EL (cell line): ENCODE measurements at places on chromosomes 5 and 9.

GRCh38 chr5:154444556-154445421 lies 1.0 kb upstream of the SAP30L start:
- DNase-seq, result peak; percentile 33

DNA sequence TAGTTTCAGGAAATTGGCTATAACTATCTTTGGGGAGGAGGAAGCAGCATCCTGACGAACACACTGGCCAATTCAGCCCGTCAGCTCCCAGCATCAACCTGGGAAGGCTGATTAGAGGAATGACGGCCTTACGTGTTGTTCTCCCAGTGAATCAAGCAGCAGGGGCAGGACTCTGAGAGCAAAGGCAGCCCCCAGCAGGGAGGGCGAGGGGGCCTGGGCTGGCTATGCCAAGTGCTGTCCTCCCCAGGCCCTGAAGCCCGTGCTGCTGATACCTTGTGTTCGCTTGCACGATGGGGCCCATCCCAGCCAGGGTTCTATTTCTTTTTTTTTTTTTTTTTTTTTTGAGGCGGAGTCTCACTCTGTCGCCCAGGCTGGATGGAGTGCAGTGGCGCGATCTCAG lies 254.1 kb downstream of the FSTL4 start:
- no peak for DNase-seq

- no peak for DNase-seq
Measured at GRCh38 chr5:55714339-55714738, 2.2 kb upstream of the SLC38A9 start.

DNA sequence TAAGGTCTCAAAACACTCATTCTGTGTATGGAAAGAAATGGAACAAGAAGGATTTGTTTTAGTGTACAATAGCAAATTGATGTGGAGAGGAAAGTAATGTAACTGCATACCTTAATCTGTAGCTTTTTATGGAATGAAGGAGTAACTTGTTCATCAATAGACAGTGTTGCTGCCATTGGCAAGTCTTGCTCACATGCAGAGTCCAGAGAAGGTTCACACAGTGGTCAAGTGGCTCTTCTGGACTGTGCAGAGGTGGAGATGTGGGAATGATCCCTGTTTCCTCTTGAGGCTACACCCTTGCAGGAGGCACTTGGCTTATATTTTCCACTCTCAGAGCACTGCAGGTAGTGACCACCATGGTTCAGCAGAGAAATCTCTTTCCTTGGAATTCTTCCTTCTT lies 132.9 kb upstream of the ANKH start:
- no peak for DNase-seq

- DNase-seq, result no peak
Measured at GRCh38 chr5:154342963-154343362, 102.8 kb upstream of the SAP30L start.

GRCh38 chr5:139652788-139653241 lies 4.7 kb downstream of the CXXC5 start:
- DNase-seq, result no peak

DNA sequence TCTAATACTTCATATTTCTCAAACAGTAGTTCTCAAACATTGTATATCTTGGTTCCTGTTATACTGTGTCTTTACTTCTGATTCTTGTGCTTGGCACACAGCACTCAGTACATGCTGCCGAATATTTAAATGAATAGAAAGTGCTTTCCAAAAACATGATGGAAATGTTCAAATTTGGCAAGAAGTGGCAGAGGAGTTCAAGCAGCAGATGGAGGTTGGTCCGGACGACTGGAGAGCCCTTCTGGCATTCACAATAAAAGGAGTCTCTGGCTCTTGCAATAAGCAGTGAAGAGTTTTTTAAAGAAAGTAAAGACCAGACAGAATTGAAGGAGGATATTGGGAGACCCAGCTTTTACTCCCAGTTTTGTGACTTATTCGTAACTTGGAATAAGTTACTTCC lies 36.3 kb downstream of the TSTD2 start:
- no peak for DNase-seq

- DNase-seq, result no peak
Measured at GRCh38 chr9:224582-225520, 10.2 kb downstream of the DOCK8 start.

- DNase-seq, result no peak
Measured at GRCh38 chr9:137416563-137417151, 6.3 kb downstream of the EXD3 start.

DNA sequence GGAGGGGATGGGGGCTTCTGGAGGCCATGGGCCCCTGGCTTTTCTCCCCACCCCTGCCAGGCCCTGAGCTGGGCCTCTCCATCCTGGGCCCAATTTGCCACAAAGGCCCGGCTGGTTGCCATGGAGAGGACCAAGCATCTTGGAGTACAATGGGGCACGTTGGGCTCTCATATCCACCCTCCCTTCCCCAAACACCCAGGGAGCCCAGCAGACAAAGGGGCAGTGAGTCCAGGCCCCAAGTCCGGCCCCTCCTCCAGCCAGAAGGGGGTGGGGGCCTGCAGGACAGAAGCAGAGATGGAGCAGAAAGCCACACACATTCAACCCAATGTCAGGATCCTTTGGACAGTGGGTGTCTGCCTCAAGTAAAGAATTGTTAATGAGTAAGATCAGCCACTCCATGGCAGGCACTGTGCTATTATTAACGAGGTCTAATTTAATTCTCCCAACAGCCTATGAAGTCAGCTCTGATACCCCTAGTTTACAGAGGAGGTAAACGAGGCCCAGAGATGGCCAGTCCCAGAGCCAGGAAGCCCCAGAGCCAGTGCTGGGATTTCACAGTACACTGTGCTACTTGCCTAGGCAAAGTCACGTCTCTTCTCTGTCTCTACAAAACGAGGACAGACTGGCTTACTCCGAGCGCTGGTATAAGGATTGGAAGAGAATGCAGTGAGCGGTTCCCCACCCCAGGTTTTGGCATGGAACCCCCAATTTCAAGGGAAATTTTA lies 2.3 kb downstream of the CRB2 start:
- DNase-seq, result no peak

GRCh38 chr9:125989090-125989501 lies 241.9 kb downstream of the PBX3 start:
- no peak for DNase-seq

- no peak for DNase-seq
Measured at GRCh38 chr5:113380807-113381326, 53.9 kb downstream of the TSSK1B start.

- no peak for DNase-seq
Measured at GRCh38 chr5:144105371-144105770, 65.1 kb downstream of the YIPF5 start.

DNA sequence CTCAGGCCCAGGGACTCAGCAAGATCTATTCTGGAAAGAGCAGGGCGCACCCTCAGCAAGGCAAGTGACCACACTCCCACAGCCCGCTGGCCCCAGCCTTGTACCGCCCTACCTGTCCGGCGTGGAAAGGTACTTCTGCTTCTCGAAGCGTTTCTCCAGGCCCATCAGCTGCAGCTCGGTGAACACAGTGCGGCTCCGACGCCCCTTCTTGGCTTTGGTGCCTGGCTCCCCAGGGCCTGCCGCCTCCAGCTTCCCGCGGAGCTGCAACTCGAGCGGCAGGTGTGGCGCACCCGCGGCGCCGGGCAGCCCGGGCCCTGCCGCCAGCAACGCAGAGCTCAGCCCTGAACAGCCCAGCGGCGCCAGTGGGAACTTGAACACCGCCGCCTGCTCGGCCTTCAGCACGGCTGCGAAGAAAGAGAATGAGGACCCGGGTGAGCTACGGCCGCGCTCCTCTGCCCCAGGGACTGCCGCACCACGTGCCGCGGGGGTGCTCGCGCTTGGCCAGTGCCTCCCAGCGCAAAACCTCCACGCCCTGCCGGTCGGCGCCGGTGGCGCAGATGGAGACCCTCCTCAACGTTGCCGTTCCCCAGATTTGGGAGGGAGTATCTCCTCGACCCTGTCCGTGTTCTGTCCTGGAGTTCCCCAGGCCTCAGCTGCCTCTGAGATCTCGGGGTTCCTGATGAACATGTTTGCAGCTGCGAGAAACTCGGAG lies 2.2 kb downstream of the BARX1 start:
- DNase-seq, result no peak

GRCh38 chr9:78707481-78707991 lies 410.6 kb downstream of the PSAT1 start:
- peak; percentile 87 for DNase-seq

GRCh38 chr9:5336688-5337087 lies 3.0 kb downstream of the RLN1 start:
- DNase-seq, result no peak

GRCh38 chr5:55540525-55540924 lies 5.8 kb upstream of the PLPP1 start:
- DNase-seq, result no peak

GRCh38 chr9:96168882-96169281 lies 133.1 kb downstream of the HSD17B3 start:
- no peak for DNase-seq

DNA sequence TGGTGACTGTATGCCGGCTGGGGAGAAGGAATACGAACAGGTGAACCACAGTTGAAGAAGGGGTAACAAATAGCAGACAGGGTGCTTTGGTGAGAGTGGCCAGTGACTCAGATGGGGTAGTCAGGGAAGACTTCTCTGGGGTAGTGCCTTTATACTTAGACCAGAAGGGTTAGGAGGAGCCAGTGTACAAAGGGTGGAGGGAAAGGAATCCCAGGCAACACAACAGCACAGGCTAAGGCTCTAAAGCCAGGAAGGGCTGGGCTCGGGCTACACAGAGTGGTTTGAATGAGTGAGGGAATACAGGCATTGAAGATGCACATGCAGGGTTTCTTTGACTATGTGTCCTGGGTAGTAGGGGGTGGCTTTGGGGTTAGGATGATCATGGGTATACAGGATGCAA lies 70.6 kb upstream of the CXCL14 start:
- no peak for DNase-seq

GRCh38 chr5:136143763-136144162 lies 11.1 kb downstream of the SMAD5 start:
- no peak for DNase-seq

- peak; percentile 61 for DNase-seq
Measured at GRCh38 chr5:79962575-79963222, 28.4 kb downstream of the MTX3 start.

DNA sequence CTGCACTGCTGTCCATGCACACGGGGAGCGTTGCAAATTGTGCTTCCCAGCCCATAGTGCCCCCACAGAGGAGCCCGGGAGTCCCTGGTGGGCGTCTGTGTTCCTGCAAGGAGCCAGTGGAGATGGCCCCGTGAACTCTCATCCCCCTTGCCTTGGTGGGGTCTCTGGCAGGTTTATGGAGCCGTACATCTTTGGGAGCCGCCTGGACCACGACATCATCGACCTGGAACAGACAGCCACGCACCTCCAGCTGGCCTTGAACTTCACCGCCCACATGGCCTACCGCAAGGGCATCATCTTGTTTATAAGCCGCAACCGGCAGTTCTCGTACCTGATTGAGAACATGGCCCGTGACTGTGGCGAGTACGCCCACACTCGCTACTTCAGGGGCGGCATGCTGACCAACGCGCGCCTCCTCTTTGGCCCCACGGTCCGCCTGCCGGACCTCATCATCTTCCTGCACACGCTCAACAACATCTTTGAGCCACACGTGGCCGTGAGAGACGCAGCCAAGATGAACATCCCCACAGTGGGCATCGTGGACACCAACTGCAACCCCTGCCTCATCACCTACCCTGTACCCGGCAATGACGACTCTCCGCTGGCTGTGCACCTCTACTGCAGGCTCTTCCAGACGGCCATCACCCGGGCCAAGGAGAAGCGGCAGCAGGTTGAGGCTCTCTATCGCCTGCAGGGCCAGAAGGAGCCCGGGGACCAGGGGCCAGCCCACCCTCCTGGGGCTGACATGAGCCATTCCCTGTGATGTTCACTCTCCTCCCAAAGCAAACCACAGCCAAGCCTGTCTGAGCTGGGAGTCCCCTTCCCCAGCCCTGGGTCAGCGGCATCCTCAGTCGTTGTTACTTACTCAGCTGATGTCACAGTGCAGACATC lies 3.1 kb downstream of the MRPS2 start:
- no peak for DNase-seq

- no peak for DNase-seq
Measured at GRCh38 chr5:56148453-56148971, 84.6 kb downstream of the ANKRD55 start.

GRCh38 chr5:39400713-39401578 lies 23.8 kb downstream of the DAB2 start:
- peak; percentile 50 for DNase-seq

- DNase-seq, result no peak
Measured at GRCh38 chr5:179830818-179831468, 10.2 kb downstream of the SQSTM1 start.
